ENCODE measurements at places on chromosomes 7 and 10.

GRCh38 chr7:15158141-15158810 is 255.7 kb upstream of the DGKB start:
- peak; percentile 35 for DNase-seq

DNA sequence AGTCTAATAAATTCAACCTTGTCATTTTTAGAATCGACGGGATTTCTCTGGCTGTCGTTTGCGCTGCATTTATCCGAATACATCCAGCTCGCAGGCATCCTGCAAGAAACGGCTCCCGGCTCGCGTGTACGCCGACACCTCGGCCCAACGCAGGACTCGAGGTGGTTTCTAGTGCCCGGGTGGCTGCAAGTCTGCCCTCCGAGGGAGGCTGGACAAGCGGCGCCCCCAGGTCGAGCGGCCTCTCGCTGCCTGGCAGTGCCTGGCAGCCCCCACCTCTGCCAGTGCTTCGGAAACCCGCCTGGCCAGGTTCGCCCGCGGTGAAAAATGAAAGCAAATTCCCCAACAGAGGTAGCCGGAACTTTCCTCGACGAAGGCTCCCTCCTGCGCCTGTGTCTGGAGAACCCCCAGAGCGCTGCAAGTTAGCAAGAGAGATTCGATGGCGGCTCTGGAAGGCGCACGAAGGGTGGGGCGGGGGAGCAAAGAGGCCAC is 5.7 kb upstream of the ZNF503 start:
- DNase-seq: no peak

DNA sequence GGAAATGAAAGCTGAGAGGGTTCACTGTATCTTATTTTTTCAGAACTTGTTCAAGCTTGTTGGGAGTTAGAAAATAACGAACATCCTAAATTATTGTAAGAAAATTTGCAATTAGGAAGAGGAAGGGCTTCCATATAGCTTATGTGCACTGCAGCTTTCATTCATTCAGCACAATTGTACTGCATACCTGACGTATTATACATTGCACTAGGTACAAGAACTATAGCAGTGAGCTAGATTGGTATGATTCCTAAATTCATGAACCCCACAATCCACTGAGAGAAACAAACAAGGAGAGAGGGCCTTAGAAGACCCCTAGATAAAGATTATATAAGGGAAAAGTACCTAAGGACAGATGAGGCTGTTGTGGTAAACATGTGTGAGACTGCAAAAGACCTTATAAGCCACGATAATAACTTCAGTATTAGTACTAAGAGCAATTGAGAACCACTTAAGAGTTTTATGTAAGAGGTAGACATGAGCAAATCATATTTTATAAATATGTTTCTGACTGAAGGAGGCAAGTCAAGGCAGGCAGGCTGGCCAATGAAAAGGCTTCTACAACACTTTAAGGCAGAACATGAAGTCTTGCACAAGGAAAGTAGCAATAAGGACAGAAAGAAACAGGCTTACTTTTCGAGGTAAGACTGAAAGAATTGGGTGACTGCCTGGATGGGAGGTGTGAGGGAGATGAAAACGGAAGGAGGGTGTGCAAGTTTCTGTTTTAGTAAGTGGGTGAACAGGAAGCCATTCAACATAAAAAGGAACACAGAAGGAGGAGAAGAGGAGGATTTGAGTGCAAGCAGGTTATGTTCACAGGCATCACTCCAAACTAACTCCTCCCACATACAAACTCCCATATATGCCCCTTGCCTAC is 77.9 kb upstream of the LRRN3 start:
- no peak for DNase-seq

GRCh38 chr10:35451151-35452016 is 115.1 kb downstream of the CCNY start:
- DNase-seq: no peak

DNA sequence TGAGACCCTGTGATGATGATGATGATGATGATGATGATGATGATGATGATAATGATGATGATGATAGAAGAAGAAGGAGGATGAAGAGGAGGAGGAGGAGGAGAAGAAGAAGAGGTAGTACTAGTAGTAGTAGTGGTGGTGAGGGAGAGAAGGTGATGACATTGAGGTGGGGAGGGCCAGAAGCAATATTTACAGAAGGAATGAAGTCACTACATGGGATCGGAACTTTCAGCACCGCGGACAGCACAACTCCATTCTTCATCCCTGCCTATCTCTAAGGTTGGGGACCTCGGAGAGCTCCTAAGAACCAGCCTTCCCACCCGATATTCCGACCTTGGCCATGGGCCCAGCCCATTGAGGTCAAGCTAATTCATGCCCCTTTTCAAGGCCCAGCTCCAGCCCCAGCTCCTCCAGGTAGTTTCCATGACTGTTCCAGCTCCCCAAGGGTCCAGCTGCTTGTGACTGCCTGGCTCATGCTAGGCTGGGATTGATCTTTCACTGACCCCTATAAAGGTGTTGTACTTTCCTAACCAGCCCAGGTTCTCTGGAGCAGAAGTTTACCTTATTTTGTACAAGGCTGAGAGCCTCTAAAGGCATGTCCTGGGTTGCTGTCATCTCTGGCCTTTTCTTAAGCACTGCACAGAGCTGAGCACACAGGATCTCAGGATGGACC is 10.3 kb downstream of the CRHR2 start:
- peak; percentile 28 for DNase-seq

DNA sequence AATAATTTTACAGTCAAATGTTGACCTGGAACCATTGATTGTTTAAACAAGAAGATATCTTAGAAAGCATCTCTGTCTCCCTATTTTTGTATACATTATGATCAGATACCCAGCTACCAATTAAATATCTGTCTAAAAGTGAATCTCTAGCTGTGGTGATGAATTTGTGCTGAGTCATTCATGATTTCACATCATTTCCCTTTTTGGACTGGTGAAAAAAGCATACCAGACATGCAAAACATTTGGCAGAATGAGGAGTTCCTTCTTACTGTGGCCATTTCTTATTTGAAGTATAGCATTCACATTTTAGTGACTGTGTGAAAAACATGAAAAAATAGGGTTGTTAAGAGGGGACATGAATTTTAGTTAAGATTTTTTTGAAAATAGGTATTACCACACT is 98.0 kb upstream of the GATA3 start:
- DNase-seq: no peak

Measured in SK-N-MC (cell line).